GM13976 (cell line): ENCODE measurements at places on chromosomes 6 and 20.

GRCh38 chr6:112286010-112286409 is 31.6 kb upstream of the LAMA4 start:
- DNase-seq = peak; percentile 24

GRCh38 chr6:15401769-15402250 is 155.9 kb downstream of the JARID2 start:
- DNase-seq = no peak

- no peak for DNase-seq
Observed at GRCh38 chr6:107820338-107821261, 3.5 kb downstream of the SCML4 start.

DNA sequence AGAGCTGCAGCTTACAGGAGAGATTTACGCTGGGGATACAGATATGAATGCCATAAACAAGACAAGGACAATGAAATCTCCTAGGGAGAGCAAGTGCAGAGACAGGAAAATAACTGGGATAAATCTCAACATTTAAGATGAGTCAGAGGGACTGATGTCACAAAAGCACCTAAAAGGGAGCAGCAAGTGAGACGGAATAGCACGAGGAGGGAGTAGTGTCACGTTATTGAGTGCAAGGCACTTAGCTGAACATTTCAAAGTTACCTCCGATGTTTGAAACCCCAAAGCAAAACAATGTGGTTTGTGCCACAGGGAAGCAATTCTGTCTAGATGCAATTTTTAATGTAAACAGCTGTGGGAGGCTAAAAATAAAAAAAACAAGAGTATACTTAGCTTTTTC is 1131.7 kb upstream of the EYS start:
- no peak for DNase-seq

DNA sequence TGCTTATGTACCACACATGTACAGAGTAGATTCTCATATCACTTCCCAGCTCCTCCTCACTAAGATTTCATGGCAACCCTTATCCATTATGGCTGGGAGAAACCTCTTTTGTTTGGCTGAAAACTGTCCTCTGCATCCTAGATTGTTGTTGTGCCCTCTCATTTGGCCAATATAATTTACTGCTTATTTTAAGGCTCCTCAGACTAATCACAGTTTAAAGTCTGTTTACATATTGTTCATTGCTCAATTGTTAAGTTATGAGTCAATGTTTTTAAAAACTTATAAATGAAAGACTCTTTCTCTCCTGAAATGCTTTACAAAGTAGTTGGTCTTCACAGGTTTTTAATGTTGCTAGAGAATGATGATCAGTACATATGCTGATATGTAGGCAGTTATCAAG is 57.3 kb downstream of the FAM83B start:
- no peak for DNase-seq

DNA sequence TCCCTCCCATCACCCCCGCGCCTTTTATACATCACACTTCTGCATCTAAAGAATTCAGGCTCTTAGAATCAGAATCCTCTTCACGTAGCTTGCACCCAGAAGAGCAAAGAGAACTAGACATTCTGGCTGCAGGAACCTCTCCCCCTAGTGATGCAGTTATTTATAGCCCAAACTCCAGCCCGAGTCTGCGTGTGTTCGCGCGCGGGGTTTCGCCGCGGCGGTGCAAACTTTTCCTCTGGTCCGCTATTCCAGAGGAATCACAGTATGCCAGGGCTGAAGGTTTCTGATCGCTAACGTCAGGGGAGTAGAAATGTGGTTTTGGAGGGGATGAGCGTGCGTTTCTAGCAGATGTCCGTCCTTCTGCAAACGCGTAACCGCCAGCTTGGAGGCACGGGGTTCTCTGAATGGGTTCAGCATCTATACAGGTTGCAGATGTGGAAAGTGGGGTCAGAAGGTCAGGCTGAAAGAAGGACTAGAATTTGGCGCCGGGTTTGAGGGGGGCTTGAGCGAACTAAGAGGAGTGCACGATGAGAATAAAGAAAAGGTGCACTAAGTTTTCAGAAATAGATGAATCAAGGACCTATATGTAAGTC is 1.8 kb downstream of the EPHA7 start:
- peak; percentile 34 for DNase-seq

DNA sequence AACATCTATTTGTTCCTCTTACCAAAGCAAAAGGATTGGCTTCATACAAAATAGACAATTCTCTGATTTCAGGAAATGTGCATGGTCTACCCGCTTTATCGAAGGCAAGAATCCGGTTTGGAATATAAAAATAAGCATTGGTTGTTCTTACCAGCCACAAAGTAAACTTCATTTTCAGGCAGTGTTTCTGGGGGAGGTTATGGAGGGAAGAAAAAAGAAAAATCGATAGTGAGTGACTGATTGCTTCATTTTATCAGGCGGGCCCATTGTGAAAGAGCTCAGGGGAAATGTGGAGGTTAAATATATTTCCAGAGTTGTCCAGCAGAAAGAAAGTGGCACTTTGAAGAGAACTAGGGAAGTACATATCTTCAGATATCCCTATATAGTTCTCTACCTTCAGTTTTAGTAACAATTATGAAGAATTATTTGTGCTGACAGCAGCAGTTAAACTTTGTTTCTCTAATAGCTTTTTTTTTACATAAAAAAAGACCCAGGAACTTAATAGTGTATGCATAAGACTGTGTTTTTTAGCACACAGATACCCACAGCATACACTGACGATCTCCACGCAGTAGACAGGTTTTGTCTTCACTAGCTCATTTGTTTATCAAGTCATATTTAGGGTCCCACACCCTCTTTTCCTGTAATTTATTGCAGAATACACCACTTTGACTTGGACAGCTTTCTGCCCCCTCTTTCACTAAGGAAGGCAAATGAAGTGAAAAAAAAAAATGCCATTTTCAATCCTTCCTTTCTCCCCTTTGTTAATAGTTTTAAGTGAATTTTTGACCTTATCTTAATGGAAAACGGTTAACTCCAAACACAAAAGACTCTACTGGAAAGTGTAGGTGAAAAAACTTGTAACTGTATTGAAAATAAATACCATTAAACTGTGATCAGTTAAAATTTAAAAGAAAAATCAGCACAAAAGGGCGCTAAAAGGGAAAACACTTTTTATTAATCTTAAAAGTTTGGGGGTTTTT is 2.9 kb downstream of the POU3F2 start:
- no peak for DNase-seq

GRCh38 chr6:47476781-47477496 is 650 bp upstream of the CD2AP start:
- DNase-seq = no peak

GRCh38 chr20:49862607-49863200 is 50.1 kb downstream of the SLC9A8 start:
- no peak for DNase-seq

- DNase-seq = no peak
Observed at GRCh38 chr6:72954716-72955115, 270.6 kb downstream of the KHDC1L start.

- DNase-seq = peak; percentile 6
Observed at GRCh38 chr6:42740725-42741124, 5.2 kb downstream of the TBCC start.

GRCh38 chr6:161233986-161234661 is 39.7 kb downstream of the AGPAT4 start:
- no peak for DNase-seq

- no peak for DNase-seq
Observed at GRCh38 chr6:150744522-150745260, 120.8 kb upstream of the MTHFD1L start.

- no peak for DNase-seq
Observed at GRCh38 chr6:137651178-137651577, 157.0 kb upstream of the OLIG3 start.

DNA sequence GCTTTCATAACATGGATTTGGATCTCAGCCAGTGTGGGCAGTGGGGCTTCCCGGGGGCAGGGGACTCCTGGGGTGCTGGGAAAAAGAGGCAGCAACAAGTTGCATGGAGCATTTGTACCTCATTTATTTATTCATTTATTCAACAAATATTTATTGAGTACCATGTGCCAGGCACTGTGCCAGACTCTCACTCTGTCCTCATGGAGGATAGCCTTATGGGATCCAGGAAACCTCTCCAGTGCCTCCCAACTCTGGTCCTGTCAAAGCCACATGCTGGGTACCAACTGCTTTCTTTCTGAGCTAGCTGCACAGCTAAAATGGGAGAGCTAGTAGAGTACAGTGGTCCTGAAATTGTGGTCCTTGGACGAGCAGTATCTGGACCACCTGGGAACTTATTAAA is 87.8 kb upstream of the EPB41L1 start:
- DNase-seq = no peak

- DNase-seq = no peak
Observed at GRCh38 chr6:149904661-149905370, 6.9 kb upstream of the RAET1E start.
